ENCODE measurements at places on chromosomes 3 and 15.

- DNase-seq: no peak
Measured at GRCh38 chr3:14154276-14154675, 24.1 kb downstream of the XPC start.

- DNase-seq: no peak
Measured at GRCh38 chr3:52402101-52402521, 42.8 kb downstream of the SEMA3G start.

GRCh38 chr3:194893121-194893987 is 207.7 kb downstream of the FAM43A start:
- DNase-seq: no peak

- no peak for DNase-seq
Measured at GRCh38 chr3:154778057-154778456, 302.1 kb upstream of the MME start.

DNA sequence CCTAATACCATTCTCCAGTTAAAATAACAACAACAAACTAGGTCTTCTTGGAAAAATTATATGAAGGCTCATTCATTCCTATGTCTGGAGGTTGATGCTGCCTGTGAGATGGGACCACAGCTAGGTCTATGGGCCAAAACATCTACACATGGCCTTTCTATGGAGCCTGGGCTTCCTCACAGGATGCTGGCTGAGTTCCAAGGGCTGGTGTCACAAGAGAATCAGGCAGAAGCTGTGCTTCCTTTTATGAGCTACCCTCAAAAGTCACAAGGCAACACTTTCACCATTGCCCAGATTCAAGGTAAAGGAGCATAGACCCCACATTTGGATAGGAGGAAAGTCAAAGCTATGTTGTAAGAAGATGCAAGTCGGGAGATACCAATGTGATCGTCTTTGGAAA is 4.6 kb upstream of the RTP2 start:
- no peak for DNase-seq

- no peak for DNase-seq
Measured at GRCh38 chr3:142209655-142210054, 15.7 kb downstream of the GK5 start.

DNA sequence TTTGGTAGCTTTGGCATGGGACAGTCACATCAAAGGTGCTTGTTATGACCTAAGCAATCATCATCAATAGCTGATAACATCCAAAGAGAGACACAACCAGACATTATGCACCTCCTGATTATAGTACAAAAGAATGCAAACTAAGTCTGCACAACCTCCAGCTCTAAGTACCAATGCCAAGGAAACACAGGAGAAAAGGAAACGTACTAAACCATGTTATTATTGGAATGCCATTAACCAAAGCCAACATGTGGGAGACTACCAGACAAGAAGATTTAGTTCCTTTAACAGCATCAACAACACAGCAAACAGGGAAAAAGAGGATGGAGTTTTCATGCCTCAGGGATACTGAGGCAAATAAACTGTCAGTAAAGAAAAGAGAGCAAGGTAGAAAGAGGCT is 61.4 kb downstream of the CD47 start:
- DNase-seq: no peak

- DNase-seq: no peak
Measured at GRCh38 chr3:4818986-4819693, 160.1 kb upstream of the BHLHE40 start.

GRCh38 chr3:98508582-98508981 is 11.1 kb downstream of the OR5K2 start:
- no peak for DNase-seq

GRCh38 chr3:13229273-13229949 is 156.2 kb upstream of the IQSEC1 start:
- peak; percentile 46 for DNase-seq

GRCh38 chr15:91936182-91936775 is 82.8 kb downstream of the SLCO3A1 start:
- no peak for DNase-seq

- DNase-seq: no peak
Measured at GRCh38 chr3:106611841-106612240, 743.0 kb upstream of the CBLB start.

DNA sequence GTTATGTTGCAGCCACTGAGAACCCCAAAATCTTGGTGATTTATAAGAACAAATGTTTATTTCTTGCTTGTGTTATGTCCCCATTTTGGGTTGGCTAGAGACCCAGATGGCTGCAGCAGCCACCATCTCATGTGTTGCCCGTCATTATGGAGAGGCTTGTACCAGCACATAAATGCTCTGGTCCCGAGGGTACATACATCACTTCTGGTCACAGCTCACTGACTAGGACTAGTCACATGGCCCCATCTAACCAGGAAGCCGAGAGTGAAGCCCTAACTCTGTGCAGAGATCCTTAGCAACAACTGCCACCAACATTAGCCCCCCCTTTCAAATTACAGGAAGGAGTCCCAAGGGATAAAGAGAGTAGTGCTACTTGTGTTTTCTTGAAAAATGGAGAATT is 25.5 kb upstream of the HACD2 start:
- DNase-seq: peak; percentile 35

GRCh38 chr3:137041686-137042085 is 83.9 kb downstream of the IL20RB start:
- DNase-seq: no peak
